Mammary microvascular endothelial cell (primary cell): ENCODE measurements at places on chromosomes 2 and 18. TPM values are rescaled to one million over a fixed set of nuclear protein-coding genes. Genes with fewer than 3 reads are reported as not detected.

The SPOPL gene
- total RNA-seq: 5.8 and 7.1 TPM in 2 replicates

The ABCG5 gene
- not detected in 2 replicates for total RNA-seq

The CYTIP gene
- not detected in 2 replicates for total RNA-seq

The EIF2AK3 gene
- total RNA-seq: 12.5 and 13.1 TPM in 2 replicates

The SERPINB11 gene
- not detected in 2 replicates for total RNA-seq

The ANKRD23 gene
- total RNA-seq: 0.20 TPM in 1 of 2 replicates, not detected in the other

The CCDC141 gene
- 0.13 and 0.44 TPM in 2 replicates for total RNA-seq

The NPAS2 gene
- total RNA-seq: 6.8 and 21.7 TPM in 2 replicates

The CXCR1 gene
- total RNA-seq: not detected in 2 replicates

The PTRHD1 gene
- 41.3 and 61.0 TPM in 2 replicates for total RNA-seq

The DYNAP gene
- not detected in 2 replicates for total RNA-seq

The OSR1 gene
- total RNA-seq: 0.40 TPM in 1 of 2 replicates, not detected in the other

The C2orf15 gene
- total RNA-seq: not detected in 2 replicates
